ENCODE measurements at places on chromosomes 6 and 20.

DNA sequence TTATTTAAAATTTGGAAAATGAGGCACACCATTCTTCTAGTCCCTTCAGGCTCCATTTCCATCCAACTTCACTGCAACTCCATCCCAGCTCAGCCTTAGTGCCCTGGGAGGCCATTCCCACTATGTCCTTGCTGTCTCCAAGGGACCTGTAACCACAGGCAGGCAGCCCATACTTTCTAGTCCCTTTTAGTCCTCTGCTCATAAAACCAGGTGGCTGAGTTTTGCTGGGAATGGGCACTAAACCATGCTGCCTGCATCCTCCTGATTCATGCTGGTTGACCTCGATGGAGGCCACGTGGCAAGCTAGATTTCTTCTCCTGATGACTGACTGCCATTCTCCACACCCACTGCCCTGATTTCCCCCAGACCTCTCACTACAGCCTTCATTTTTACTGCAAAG lies 27.5 kb upstream of the MYMX start:
- no peak for DNase-seq

- no peak for DNase-seq
Observed at GRCh38 chr6:7566107-7566506, 23.9 kb upstream of the SNRNP48 start.

DNA sequence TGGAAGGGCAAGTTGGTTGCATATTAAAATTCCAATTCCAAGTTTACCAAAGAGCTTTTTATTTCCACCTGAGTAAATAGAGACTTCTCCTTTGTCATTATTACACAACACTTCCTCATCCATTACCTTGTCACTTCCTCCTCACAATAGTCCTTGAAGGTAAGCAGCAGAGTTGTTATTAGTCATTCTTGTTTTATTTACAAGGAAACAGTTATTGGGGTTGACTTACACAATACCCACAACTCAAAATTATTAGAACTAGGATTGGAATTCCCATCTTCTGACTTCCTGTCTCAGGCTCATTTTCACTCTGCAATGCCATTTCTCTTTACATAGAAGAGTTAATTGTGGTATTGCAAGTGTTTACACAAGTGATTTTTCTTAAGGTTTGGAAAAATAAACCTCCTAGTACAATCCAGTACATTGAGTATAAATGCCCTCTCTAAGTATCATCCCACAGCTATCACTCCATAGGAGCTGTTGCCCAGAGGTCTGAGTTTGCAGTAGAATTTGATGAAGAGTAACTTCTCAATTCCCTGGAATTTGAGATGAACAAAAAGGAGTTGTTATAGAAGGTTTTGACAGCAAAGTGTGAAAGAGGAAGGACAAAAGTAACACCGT lies 28.9 kb upstream of the MTRF1L start:
- DNase-seq, result no peak

- DNase-seq, result no peak
Observed at GRCh38 chr20:36454698-36455427, 86.5 kb upstream of the MYL9 start.

- no peak for DNase-seq
Observed at GRCh38 chr6:166691199-166691598, 64.1 kb upstream of the RPS6KA2 start.

DNA sequence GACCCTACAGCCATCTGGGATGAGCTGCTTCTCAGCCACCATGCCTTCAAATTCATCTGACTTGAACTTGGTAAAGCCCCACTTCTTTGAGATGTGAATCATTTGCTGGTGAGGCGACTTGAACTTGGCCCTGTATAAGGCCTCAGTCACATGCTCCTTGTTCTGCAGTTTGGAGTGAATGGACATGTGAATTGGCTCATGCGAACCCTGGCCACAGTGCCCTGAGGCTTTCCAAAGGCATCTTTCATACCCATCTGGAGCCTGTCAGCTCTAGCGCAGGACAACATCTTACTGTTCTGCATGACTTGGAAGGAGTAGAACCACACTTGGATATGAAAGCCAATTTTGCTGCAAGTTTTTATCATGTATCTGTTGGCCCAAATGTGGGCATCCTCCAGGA lies 244.0 kb upstream of the FAM83B start:
- no peak for DNase-seq

GRCh38 chr6:161094955-161095354 lies 103.4 kb downstream of the MAP3K4 start:
- no peak for DNase-seq

DNA sequence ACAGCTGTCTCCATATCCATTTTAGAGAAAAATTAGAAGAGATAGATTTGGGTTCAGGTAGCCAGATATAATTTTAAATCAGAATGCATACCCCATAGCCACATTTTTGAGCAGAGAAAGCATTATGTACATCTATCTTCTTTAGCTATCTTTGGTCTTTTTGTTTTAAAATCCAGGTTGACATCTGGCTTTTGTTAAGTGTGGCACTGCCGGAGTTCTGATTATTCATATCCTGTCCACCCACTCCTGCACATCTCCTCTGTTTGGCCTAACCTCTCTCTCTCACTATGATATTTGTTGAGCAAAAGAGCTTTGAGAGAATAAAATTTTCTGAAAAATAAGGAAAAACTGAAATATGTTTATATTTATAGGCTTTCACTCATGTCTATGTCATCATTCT lies 189.7 kb downstream of the PACRG start:
- no peak for DNase-seq

DNA sequence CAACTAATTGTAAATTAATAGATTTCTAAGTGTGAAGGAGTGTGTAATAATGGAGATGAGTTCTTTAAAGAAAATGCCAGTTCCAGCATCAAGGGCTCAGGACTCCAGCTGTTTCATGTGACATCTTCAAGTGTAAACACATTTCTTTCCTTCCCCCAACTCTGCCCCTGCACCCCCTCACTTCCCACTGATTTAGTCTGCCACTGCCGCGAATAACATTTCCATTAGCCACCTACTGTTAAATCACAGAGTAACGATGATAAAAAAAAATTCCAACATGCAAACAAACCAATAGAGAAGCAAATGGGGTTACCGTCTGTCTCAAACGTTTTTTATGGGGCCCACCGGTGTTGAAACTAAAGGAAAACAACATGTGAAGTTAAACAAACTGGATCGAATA lies 414.3 kb downstream of the SAMD5 start:
- no peak for DNase-seq

GRCh38 chr6:149846321-149846720 lies 17.8 kb downstream of the LRP11 start:
- DNase-seq, result no peak

DNA sequence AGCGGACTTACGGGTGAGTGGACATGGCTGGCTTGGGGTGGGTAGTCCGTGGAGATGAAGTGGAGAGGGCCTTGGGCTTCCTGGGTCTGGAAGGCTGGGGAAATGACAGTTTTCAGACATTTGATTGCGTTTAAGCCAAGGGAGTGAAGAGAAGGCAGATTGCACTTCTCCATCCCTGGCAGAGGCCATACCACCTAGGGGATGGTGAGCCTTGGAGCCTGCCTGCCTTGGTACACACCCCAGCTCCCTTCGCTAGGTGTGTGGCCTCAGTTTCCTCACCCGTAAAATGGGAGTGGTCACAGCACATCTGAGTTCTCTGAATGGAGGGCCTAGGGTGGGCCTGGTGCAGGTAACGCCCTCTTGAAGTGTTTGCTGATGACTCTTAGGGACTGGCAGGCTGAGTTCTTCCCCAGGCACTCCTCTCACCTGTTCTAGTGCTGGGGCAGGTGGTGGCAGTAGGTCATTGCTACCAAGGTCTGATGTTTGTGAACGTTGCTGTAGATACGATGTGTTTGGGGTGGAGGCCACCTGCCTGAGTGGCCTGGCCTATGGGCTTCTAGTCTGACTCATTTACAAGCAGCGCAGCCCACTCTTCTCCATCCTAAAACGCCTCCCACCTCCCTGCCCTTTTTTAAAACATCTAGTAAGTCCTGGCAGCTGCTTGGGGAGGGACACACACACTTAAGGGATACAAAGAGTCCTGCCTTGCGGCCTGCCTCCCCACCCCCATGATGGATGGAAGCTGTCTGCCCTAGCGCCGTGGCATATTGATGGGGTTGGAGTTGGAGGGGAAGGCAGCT lies 2.3 kb downstream of the RBM38 start:
- no peak for DNase-seq

GRCh38 chr6:151390276-151390850 lies 996 bp downstream of the ZBTB2 start:
- peak; percentile 98 for DNase-seq

GRCh38 chr6:162581988-162582780 lies 145.4 kb downstream of the PRKN start:
- no peak for DNase-seq

DNA sequence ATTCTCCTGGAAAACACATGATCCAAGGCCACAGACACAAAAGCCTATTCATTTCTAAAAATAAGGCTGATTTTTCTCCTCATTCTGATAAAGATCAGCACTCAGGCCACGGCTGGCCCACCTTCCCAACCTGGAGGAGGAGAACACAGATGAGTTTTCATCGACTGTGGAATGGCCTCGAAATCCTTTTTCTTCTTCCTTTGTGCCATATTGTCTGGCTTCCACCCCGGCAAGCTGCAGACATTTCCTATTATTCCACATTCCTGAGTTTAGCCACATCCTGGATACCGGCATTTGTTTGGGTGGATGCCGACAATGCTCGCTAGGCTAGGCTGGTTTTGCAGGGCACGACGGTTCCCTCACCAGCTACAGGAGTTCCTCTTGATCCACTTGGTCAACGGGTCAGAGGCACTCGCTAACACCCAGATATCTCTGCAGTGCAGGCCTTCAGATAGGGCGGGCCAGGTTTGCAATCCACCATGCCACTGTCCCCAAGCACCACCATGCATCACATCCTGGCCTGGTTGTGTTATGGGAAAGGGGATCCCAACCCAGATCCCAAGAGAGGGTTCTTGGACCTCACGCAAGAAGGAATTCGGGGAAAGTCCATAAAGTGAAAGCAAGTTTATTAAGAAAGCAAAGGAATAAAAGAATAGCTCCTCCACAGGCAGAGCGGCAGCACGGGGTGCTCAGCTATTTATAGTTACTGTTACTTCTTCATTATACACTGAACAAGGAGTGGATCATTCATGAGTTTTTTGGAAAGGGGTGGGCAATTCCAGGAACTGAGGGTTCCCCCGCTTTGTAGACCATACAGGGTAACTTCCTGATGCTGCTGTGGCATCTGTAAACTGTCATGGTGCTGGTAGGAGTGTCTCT lies 4.2 kb upstream of the CTSZ start:
- DNase-seq, result no peak

GRCh38 chr6:75204217-75204958 lies 1.5 kb downstream of the COL12A1 start:
- DNase-seq, result peak; percentile 48

DNA sequence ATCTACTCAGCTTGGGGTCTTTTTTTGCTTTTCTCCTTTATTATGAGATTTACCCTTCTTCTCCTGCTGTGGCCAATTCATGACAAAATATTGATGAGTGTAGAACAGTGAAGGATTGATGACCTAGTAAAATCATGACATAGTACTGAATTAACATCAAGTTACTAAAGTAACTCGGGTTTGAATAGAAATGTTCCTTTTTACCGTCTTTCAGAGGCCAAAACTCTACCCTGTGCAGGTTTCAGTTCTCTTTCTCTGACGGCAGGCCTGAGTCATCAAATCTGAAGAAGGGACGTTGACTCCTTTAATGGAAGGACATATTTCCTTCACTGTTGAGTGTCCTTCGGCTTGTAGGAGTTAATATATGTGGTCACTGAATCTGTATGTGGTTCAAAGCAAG lies 80.7 kb downstream of the RREB1 start:
- DNase-seq, result no peak

DNA sequence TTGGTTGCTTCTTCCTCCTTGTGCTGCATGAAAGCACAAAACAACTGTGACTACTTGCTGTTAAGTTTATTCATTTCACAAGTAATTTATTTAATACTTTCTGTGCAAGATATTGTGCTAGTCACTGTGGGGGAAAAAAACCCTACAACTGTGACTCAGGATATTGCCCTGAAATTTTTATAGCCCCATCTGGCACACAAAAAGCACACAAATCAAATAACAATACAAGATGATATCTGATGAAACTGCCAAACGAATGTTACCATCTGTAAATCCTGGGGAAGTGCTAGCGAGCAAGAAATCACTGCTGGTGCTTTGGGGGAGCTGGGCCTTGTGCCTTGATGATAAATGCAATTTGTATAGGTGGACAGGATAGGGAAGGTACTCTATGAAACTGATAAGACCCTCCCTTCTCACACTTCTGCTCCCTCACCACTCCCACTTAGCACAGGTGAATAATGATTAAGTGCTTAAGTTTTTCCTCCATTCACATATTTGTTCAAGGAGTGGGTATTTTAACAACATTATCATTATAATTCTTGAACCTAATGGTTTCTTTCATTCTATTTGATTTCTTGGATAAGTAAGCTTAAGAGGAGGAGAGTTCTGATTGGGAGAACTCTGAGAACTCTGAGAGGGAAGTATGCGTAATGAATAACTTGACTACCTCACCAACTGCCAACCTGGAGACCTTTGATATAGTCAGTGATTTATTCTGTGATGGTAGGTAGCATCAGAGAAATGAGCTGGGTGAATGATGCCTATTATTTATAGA lies 115.3 kb downstream of the RTN4IP1 start:
- DNase-seq, result no peak

GRCh38 chr20:33624399-33624798 lies 37.7 kb upstream of the C20orf144 start:
- DNase-seq, result no peak

DNA sequence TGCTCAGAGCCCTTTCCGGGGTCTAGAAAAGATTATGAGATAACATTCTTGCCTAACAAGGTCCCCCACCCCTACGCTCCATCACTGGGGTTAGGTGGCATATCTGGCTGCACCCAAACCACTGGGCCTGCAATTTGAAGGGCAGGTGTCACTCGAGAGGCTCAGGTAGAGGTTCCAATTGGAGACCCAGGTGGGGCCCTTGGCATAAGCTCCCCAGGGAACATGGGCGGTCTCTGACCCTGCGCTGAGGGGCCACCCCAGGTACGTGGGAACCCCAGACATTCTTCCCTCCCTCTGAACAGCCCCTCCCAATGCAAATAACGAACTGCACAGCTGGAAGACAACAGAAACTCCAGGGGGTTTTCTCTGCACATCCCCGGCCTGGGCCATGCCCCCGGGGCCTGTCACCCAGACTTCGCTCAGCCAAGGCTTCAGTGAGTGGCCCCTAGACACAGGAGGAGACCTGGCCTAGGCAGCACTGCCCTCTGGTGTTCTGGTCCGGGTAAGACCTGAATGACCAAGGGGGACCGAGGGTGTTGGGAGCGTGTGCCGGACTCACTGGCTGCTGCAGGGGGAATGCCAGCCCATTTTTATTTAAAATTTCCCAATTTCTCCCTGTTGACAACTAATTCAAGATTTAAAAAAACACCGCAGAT lies 47.5 kb downstream of the DSTN start:
- DNase-seq, result peak; percentile 35

All from substantia nigra (tissue), 51 donors.